CD4-positive, alpha-beta T cell treated with Interleukin-15 for 4 hours (primary cell): ENCODE measurements at places on chromosomes 4 and X.

DNA sequence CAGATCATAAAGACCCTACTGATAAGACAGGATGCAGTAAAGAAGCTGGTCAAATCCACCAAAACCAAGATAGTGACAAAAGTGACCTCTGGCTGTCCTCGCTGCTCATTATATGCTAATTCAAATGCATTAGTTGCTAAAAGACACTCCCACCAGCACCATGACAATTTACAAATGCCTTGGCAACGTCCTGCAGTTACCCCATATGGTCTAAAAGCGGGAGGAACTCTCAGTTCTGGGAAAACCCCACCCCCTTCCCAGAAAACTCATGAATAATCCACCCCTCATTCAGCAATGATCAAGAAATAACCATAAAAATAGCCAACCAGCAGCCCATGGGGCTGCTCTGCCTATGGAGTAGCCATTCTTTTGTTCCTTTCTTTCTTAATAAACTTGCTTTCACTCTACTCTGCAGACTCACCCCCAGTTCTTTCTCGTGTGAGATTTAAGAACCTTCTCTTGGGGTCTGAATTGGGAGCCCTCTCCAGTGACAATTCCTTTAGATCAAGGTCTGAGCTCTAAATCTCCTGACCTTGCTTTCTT lies 217.1 kb upstream of the STS start:
- no peak for DNase-seq

DNA sequence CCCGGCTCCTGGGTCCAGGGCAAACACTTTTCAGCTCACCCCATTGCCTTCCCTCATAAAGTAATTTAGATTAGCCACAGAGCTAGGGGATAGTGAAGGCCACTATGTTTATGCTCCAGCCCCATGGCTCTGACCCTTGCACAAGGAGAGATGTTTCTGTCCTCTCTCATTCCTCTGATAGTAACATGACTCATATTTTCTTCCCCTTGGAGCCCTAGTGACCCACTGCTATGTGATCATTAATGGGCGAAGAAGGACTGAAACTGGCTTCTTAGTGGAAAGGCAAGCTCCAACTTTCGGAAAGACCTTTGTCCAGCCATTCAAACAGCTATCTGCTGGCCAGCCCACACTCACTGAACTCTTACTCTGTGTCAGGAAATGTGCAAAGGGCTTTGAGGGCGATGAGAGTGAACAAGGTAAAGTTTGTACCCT lies 12.3 kb downstream of the CLDN2 start:
- no peak for DNase-seq

DNA sequence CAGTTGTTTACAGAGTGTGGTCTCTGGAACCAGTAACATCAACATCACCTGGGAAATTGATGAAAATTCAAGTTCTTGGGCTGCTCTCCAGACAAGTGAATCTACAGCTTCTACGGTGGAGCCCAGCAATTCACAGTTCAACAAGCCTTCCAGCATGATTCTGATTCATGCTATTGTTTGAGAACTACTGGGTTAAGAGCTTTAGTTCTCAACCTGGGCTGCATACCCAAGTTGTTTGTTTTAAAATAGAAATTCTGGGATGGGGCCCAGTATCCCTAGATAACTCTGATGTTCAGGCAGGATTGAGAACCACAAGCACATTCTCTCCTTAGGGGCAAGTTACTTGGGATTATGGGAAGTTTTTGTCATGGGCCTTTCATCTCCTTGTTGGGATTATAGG lies 37.9 kb upstream of the PGK1 start:
- no peak for DNase-seq

GRCh38 chrX:37405956-37406355 lies 56.8 kb downstream of the PRRG1 start:
- no peak for DNase-seq

DNA sequence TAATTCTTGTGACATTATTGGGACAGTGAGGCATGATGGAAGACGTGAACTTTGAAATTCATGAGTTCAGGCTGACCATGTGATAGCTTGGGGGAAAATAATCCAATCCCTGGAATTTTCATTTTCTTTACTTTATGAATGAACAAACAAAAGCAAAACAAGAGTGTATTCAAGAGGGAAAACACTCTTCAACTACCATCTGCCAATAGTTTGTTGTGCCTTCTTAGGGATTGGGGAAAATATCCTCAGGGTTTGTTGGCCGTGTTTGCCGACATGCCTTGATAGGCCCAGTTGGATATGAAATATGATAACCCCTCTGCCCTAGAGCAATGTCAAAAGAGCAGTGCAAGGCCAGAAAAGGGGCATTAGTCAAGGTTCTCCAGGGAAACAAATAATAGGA lies 80.8 kb upstream of the CLNK start:
- DNase-seq, result no peak

- DNase-seq, result no peak
Observed at GRCh38 chrX:85941275-85941674, 106.1 kb downstream of the CHM start.

DNA sequence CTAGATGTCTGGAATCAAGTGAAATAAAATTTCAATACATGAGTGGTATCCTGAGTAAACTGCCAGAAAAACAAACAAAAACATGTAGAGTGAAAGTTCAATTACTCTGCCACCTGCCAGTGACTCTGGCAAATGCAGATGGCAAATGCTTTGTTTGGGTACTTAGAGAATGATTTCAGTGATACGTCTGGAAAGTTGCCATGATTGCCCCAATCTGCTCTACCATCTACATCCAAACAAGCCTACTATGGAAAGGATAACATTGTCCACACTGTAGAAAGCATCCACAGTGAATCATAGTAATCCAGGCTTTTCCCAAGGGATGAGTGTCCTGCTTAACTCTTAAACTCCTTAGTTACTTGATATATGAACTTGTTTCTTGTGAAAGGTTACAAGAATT lies 3.4 kb downstream of the SPATA4 start:
- no peak for DNase-seq

DNA sequence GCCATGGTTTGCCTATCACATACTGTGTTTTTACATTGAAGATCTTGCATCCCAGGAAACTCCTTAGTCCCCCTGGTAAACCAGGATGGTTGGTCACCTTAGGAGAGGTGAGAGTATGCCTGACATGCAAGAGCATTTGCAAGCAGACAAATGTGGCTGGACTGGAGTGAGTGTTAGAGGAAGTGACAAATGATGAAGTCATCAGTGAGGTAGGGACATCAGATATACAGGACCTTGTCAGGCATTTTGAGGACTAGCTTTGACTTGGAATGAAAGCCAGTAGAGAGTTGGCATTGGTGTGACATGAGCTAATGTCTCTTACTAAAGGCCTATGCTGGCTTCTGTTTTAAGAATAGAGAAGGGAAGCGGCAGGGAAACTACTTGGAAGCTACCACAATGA lies 124.9 kb downstream of the FRMPD4 start:
- no peak for DNase-seq

DNA sequence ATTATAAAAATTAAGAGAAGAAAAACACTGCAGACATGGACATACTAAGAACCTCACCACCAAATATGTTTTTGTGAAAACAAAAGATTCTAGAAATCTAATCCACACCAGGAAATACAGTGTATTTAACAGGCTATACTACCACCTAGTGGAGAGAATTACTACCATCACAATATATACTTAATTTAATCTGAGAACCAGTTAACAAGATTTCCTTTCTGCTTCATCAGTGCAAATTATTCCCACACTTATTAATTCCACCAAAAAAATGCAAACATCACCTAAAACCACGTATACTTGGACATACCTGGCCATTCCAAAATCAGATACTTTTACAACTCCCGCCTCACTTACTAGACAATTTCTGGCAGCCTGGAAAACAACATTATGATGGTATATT lies 7.0 kb upstream of the TXK start:
- peak; percentile 57 for DNase-seq

GRCh38 chrX:13487731-13488505 lies 81.5 kb upstream of the EGFL6 start:
- DNase-seq, result peak; percentile 62

DNA sequence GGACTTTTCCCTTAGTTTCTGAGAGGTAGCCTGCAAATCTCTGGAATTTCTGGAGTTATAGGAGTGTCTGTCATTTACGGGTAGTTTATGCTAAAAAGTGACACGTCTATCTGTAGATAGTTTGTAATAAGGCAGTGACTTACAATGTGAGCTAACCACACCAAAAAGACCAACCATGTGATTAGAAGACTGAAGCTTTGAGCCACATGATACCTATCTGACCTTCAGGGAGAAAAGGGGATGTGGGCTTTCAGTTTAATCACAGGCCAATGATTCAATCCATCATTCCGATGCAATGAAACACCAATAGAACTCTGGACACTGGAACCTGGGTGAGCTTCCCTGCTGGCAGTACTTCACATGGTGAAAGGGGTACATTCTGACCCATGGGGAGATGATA lies 254.6 kb upstream of the GK2 start:
- DNase-seq, result no peak

DNA sequence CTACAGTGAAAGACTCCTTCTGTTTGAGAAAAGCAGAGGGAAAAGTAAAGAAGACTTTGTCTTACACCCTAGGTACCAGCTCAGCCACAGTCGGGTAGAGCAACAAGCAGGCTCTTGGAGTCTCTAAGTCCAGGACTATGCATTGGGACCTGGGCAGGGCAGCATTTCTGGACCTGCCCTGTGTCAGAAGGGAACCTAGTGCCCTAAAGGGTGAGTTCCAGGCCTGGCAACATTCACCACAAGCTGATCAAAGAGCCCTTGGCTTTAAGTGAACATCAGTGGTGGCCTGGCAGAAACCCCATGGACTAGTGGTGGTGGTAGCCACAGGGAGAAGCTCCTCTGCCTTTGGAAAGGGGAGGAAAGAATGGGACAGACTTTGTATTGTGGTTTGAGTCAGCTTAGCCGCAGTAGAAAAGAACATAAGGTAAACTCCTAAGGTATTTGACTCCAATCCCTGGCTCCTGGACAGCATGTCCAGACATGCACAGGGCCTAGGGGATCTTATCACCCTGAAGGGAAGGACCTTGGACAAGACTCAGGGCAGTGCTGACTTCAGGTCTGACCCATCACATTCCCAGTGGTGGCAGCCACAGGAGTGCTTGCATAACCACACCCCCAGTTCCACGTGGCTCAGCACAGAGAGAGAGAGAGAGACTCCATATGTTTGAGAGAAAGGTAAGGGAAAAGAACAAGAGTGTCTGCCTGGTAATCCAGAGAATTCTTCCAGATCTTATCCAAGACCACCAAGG lies 32.6 kb downstream of the CCDC158 start:
- no peak for DNase-seq

DNA sequence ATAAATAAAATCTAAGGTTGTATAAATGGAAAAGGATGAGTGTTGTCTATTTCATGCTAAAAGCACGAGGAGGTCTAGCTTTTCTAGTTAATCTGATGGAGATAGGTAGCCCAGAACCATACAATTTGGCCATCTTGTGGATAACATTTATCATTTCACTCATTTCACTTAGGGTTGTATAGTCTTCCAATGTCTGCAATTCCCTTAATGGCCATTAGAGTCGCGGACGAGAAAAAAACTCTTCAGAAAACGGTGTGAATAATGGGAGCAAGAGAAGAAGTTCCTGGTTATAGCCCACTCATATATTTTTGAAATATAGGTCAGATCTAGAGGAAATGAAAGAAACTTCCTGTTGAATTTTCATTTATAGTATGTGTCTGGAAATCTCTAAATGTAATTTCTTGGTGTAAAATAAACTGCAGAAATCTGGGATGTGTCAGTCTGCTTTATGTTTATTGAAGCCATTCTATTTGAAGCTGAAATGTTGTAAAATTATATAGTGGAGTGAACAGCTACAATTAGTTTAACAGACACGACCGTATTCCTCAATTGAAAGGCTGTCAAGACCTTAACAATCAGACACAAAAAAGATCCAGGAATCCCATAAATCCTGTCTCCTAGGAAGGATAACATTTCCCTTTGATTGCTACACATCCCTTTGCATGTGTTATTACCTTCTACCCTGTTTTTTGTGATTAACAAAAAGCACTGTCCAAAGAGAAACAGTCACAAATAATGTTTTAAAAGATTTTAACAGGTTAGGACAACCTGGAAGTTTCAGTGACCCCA lies 47.7 kb upstream of the MGST2 start:
- DNase-seq, result no peak

- DNase-seq, result no peak
Observed at GRCh38 chrX:25015486-25016360, at the start of gene ARX. ARX (minus strand) TSS chrX:25015965; CDS start chrX:25015737, 228 bp downstream.

- no peak for DNase-seq
Observed at GRCh38 chr4:75658876-75659275, 14.3 kb downstream of the G3BP2 start.

- no peak for DNase-seq
Observed at GRCh38 chr4:15068298-15068697, 66.0 kb downstream of the CPEB2 start.

- no peak for DNase-seq
Observed at GRCh38 chr4:6463311-6464289, 8.8 kb downstream of the PPP2R2C start.

DNA sequence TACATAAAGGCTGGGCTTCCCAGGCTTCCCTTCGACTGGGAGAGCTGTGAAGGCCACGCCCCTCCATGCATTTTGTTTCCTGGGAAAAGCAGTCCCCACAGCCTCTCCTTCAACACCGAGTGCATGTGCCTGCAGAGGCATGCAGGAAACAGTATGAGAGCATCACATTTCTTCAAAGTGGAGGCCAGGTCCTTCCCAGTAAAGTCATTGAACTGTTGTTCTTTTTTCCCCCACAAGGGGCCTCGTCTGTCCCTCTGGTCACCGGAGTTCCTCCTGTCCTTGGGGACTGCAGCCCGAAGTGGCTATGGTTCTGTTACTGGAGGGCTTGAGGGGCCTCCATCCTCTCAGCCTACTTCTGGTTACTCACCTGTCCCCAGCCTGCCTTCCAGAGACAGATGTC lies 56.0 kb downstream of the RAI2 start:
- DNase-seq, result no peak

GRCh38 chr4:121760205-121760604 lies 4.8 kb downstream of the SMIM43 start:
- DNase-seq, result no peak

GRCh38 chr4:155544547-155544946 lies 122.1 kb upstream of the GUCY1A1 start:
- no peak for DNase-seq

- DNase-seq, result no peak
Observed at GRCh38 chr4:117704721-117705120, 329.6 kb upstream of the NDST3 start.

- no peak for DNase-seq
Observed at GRCh38 chr4:58225460-58225859, 1115.3 kb upstream of the IGFBP7 start.

GRCh38 chr4:106358899-106359298 lies 9.7 kb downstream of the GIMD1 start:
- no peak for DNase-seq

GRCh38 chrX:48493890-48494364 lies 14.9 kb upstream of the PORCN start:
- no peak for DNase-seq

GRCh38 chrX:6778544-6779503 lies 243.9 kb upstream of the VCX3A start:
- DNase-seq, result no peak

GRCh38 chr4:70895811-70896491 lies 6.2 kb upstream of the MOB1B start:
- no peak for DNase-seq

GRCh38 chrX:23742174-23742696 lies 841 bp downstream of the ACOT9 start:
- peak; percentile 3 for DNase-seq

- no peak for DNase-seq
Observed at GRCh38 chr4:20486433-20486832, 213.8 kb upstream of the PACRGL start.
